ENCODE measurements at places on chromosomes 16 and 17. TPM values are rescaled to one million over a fixed set of nuclear protein-coding genes. Genes with fewer than 3 reads are reported as not detected.

PRR35 gene
- under 0.01 TPM for total RNA-seq

IGF2BP1 gene
- 10.9 TPM for total RNA-seq

MRPL10 gene
- 26.7 TPM for total RNA-seq

DNA sequence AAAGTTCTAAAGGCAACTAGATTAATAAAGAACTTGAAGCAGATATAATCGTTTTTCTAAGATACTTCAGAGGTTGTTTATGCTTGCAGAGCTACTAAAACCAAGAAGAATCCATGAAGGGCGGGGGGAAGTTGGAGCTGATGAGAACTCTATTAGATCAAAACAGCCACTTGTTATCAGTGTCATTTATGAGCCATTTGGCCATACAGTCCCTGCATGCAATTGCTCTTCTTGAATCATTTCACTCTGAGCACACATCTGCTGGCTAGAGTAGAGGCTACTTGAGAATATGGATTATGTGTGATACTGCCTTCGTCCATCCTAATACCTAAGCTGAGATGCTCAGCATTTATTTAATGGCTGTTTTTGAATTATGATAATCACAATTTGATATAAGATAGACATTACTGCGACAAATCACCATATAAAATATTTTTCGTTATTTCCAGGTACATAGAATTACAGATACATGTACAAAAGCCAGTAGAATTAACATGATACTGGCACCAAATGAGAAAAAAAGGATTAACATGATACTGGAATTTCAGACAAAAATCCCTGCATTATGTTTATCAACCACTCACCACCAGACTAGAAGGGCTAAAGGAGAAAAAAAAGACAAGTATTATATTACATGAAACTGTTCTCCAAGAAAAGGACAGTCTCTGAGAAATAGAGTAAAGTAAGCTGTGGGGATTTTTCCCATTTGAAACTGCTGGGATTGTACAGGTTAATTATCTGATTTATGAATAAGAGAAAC lies 64.5 kb downstream of the TEX2 start:
- no peak for DNase-seq
- no peak overlapping the region for H3K4me3 ChIP-seq
- no peaks in the 10 kb centered on the region for H3K27me3 ChIP-seq
- H3K36me3 ChIP-seq, result no peaks in the 10 kb centered on the region

All from thymus (tissue), 14 donors.